ENCODE measurements at places on chromosomes 5 and 9.

DNA sequence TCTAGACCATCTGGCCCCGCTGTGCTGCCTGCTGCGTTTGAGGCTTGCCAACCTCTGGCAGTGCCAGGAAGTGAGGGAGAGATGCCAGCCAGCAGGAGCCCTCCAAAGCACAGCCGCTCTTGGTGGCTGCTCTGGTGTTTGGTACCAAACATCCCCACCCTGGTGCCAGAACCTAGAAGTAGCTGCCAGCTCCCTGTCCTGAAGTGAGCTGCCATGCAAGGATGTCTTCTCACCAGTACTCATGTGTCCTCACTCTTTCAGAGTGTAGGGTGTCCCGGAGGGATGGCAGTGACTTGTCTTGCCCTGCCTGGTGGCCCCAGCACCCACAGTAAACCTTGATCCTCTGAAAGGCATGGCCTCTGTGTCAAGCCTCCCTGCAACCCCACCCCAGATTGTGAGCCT, 43.4 kb downstream of the AMBP start:
- peak; percentile 39 for DNase-seq

DNA sequence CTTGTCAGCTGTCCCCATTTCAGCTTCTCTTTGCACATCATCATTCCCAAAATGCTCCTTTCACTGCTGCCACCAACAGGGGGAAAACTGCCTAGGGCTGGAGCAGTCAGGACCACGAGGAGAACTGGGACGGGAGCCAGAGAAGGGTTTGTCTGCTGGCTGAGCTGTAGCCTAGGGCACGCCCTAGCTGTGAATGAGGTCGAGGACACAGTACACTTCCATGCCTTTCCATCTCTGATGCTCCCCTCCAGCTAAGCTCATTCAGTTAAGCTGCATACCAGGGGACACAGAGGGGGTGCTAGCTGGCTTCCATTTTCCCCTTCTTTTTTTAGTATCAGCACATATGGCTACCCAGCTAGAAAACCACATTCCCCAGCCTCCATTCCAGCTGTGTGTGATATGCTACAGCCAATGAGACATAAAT, 64.7 kb downstream of the STK10 start:
- no peak for DNase-seq

DNA sequence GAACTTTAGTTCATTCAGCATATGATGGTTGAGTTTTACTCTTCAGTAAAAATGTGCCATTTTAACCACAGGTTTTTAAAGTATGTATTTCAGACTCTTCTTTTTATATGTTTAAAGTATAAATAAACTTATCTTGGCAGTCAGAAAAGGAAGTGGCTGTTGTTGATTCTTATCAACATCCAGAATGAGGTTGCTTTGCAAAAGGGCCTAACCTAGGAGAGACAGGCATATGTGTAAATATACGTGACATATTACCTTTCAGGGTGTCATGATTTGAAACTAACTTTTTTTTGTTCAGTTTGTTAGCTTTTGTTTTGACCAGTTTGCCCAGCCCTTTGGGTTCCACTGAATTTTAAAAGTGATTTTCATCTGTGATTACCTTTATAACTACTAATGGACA, 7.4 kb downstream of the SMARCA2 start:
- no peak for DNase-seq

- no peak for DNase-seq
Measured at GRCh38 chr5:2201011-2201410, 318.3 kb upstream of the IRX4 start.

Data from suprapubic skin (tissue), 4 donors.